Epithelial cell of alveolus of lung (primary cell): ENCODE measurements at places on chromosomes 1 and 21. TPM values are rescaled to one million over a fixed set of nuclear protein-coding genes. Genes with fewer than 3 reads are reported as not detected.

The PGLYRP4 gene
- not detected in 2 replicates for total RNA-seq

The APCS gene
- not detected in 2 replicates for total RNA-seq

The KIF2C gene
- total RNA-seq = 19.3 and 40.6 TPM in 2 replicates

The ATP1A2 gene
- total RNA-seq = 0.24 and 1.0 TPM in 2 replicates

The S100A7 gene
- total RNA-seq = not detected in 2 replicates

The SPRR2E gene
- not detected in 2 replicates for total RNA-seq

The PPM1J gene
- total RNA-seq = 0.88 and 2.3 TPM in 2 replicates

The PTPN22 gene
- total RNA-seq = 0.16 and 1.3 TPM in 2 replicates

The HSD3B2 gene
- not detected in 2 replicates for total RNA-seq

The KCNK2 gene
- total RNA-seq = 1.7 and 5.0 TPM in 2 replicates

The NPR1 gene
- 0.52 and 1.0 TPM in 2 replicates for total RNA-seq

The BCL2L15 gene
- total RNA-seq = under 0.01 TPM in 1 of 2 replicates, not detected in the other

The CNKSR1 gene
- 0.52 TPM in 1 of 2 replicates, not detected in the other for total RNA-seq
